ENCODE measurements at places on chromosomes 11 and 22.

GRCh38 chr11:46521961-46522681 lies 71.7 kb downstream of the AMBRA1 start:
- no peak for DNase-seq

GRCh38 chr22:20210473-20211059 lies 57.6 kb downstream of the RTN4R start:
- no peak for DNase-seq

DNA sequence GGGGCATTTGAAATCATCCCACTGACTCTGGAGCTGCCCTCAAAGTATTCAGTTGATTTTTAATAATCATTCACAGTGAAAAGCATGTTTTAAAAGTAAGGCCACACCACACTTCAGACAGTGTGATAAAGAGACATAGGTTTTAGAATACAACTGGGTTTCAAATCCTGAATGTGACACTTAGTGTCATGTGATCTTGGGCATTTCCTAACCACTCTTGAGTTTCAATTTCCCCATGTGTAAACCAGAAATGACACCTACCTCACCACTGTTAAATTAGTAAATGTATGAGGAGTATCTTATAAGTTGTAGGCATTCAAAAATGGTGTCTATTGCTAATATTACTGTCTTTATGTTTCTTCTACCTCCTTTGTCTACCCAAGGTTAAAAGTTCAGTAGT lies 5.4 kb downstream of the TMEM123 start:
- DNase-seq: no peak

DNA sequence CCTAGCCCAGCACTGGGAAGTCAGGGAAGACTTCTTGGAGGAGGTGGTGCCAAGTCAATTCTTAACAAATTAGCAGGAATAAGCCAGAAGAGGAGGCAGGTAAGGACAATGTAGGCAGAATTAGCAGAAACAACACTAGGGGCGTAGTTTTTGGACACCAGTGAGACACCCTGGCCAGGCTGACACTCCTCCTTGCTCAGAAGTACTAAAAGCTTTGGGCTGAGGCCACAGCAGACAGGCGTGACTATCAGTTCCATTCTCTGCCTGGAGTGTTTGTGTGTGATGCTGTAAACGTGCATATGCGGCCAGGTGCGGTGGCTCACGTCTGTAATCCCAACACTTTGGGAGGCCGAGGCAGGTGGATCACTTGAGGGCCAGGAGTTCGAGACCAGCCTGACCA lies 36.0 kb downstream of the PHF21B start:
- DNase-seq: no peak

- DNase-seq: no peak
These were observed 12.5 kb downstream of the LRP4 start for GRCh38 chr11:46905806-46906205.

- DNase-seq: no peak
These were observed 48.7 kb upstream of the CADM1 start for GRCh38 chr11:115552773-115553438.

DNA sequence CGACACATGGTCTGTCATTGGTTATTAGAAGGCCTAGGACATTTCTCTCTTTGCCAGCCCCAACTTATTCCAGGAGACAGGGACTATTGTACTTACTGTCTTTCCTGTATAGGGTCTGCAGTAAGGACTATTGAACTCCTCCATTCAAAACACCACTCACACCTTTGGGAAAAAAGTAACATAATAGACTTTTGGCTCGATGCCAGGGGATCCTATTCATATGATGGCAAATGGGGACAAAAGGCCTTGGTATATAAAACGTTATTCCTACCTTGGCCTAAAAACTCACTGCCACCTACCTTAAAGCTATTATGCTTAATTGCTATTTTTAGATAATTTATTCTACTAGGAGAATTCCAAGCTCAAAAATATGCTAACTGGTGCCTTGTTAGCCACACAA lies 6.3 kb upstream of the NDUFC2 start:
- no peak for DNase-seq

DNA sequence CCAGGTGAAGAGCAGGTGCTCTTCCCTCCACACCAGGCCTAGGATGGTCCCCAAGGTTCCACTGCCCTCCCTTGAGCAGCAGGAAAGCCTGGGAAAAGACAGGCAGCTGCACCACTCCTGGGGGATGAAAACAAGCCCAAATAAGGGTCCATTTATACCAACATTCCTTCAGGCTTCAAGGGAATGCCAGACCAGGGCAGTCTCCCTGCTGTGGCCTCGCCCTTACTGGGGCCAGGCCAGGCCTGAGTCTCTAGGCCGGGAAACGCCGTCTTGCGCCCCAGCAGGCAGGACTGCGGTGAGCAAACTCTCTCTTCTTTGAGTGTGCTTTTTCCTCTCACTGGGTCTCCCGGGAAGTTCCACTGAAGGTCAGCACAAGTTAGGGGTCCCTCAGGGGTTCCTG lies 443.5 kb downstream of the SOX6 start:
- no peak for DNase-seq

DNA sequence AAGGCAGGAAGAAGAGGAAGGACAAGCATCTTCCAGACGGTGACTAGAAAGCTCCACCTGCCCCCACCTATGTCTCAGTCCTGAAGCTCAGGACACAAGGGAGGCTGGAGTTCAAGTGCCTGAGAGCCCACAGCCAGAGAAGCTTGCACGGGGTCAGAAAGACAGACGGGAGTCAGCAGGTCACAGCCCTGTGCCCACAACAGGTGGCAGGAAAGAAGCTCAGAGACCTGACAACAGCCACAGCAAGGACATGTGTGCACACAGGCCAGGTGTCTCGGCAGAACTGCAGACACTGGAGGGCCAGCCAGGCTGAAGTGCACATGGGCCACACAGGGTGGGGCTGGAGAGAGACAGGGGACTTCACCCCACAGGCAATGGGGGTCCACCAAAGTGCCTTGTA lies 37.2 kb upstream of the MOB2 start:
- no peak for DNase-seq

- no peak for DNase-seq
These were observed 57.7 kb downstream of the TRAF6 start for GRCh38 chr11:36452236-36452940.

GRCh38 chr11:82854242-82854641 lies 46.0 kb downstream of the PRCP start:
- no peak for DNase-seq

- DNase-seq: no peak
These were observed 906.3 kb downstream of the DLG2 start for GRCh38 chr11:84720706-84721402.

- no peak for DNase-seq
These were observed 15.3 kb upstream of the ZBTB16 start for GRCh38 chr11:114044042-114044871.

DNA sequence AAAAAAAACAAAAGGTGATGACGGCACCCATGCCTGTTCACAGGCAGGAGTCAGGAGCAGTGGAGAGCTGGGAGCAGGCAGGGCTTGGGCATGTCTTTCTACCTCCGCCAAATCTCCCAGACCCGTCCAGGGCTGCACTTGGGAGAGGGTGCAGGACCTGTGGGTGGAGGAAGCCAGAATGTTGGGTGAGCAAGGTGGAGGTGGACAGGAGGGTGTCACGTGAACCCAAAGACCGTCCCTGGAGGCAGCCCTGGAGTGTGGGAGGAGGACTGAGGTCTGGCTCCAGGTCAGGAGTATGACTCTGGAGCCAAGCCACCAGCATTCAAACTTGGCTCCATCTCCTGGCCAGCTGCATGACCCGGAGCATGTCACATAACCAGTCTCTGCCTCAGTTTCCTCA lies 26.6 kb upstream of the RELT start:
- no peak for DNase-seq

GRCh38 chr11:132999031-132999430 lies 533.3 kb downstream of the OPCML start:
- DNase-seq: no peak

DNA sequence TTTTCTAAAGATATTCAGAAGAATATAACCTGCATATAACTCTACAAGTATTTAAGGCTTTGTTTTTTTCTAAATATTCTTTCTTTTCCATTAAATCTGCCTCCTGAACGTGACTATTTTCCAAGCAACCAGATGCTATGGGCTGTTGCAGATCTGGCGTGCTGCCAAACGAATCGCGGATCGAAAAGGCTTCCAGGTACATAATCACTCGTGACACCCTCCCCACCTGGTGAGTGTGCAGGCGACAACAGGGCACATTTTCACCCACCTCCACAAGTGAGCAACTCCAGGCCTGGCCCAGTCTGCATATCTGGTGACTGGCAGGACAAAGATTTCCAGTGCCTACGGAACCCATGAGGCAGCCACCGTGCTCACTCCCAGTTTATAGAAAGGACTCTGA lies 660.1 kb downstream of the OPCML start:
- DNase-seq: no peak

GRCh38 chr11:47768101-47768612 lies 1.0 kb upstream of the FNBP4 start:
- DNase-seq: peak; percentile 92

GRCh38 chr11:11629368-11629767 lies 7.6 kb upstream of the GALNT18 start:
- no peak for DNase-seq

GRCh38 chr22:28410050-28410816 lies 269.4 kb downstream of the TTC28 start:
- DNase-seq: no peak

GRCh38 chr22:48251629-48252028 lies 1489.2 kb downstream of the TBC1D22A start:
- DNase-seq: no peak

DNA sequence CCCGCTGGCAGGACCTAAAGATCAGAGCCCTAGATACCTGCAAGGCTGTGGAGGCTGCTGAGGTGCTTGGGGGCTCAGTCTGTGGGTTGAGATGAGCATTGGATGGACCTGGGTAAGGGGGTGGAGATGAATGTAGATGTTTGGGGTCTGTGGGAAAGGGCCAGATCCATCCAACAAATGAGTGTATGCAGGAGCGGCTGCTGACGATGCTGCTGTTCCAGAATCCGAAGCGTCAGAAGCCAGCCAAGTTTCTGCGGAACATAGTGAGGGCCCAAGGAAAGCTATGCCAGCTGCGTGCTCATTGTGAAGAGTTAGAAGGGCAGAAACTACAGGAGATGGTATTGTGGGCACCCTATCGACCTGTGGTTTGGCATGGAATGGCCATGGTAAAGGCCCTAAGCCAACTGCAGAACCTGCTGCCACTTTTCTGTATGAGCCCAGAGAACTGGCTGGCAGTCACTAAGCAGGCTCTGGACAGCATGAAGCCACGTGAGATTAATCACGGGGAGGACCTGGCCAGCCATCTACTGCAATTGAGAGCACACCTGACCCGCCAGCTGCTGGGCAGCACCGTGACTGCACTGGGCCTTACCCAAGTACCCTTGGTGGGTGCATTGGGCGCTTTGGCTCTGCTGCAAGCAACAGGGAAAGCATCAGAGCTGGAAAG lies 36.6 kb downstream of the RRP8 start:
- no peak for DNase-seq

DNA sequence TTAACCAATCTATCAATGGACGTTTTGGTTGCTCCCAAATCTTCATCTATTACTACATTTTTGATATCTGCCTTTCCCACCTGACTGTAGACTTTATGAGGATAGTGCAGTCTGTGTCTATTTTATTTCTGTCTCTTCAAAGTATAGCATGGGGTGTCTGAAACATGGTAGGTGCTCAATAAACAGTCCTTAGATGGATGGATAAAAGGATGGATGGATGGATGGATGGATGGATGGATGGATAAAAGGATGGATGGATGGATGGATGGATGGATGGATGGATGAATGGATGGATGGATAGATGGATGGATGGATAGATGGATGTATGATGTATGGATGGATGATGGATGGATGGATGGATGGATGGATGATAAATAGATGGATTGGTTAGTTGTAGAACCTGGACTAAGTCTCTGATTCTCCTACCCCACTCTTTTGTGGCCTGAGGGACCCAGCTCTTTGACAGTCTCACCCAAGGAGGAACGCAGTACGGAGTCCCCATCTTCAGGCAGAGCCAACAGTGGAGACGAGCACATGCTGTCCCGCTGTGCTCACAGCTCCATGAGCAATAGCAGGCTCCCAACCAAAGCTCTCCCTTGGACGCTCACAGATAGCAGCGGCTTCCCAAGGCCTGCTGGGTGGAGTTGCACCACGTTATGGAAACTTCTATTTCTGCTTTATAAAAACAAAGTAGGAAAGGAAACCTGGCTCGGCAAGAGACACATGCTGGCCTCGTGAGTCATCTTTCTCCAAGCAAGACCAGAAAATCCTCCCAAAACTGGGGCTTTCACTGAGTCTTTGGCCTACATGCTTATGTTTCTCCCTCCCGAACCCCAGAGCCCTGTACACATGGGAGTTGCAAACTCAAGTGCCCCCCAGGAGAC lies 448.0 kb downstream of the MIAT start:
- DNase-seq: no peak

DNA sequence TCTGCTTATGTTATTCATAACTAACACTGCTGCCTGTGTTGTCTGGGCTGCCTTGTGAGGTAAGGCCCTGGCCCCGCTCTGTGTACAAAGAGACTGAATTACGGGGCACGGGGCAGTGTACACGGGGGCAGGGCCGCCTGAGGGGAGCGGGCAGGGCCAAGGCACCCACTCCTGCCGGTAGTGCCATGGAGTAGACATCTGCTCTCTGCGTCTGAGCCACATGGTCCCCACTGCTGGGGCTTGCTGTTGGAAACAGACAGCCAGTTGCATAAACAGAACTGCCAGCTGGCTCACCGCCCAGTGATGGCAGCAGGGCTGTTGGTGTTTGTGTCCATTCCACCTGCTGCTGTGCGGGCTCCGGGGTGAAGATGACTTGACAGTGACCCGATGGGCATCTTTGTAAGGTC lies 19.8 kb downstream of the FAM118A start:
- DNase-seq: no peak

GRCh38 chr11:33257160-33257896 lies at the start of gene HIPK3:
Gene HIPK3 (plus strand): TSS chr11:33257381.
- no peak for DNase-seq

GRCh38 chr11:66130978-66131377 lies 60.9 kb downstream of the PACS1 start:
- no peak for DNase-seq

DNA sequence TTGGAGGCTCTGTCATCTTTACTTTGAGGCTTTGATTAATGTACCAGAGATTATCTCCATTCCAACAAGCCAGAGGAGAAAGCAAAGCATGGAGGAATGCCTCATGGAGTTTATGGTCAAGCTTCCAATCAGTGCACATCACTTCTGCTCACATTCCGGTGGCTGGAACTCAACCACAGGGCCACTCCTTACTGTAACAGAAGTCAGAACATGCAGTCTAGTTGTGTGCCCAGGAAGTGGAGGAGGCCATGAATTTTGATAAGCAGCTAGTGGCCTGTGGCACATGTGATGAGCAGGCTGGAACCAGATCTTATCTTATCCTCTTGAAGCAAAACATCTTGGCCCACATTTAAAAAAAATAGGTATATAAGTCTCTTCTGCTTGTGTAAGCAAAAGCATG lies 258.9 kb upstream of the ARHGAP20 start:
- DNase-seq: no peak

- DNase-seq: no peak
These were observed 46.9 kb upstream of the PICALM start for GRCh38 chr11:86115542-86116385.

GRCh38 chr22:11627436-11627797 lies 3900.6 kb upstream of the OR11H1 start:
- DNase-seq: no peak
